ENCODE measurements at places on chromosomes 2 and 18.

DNA sequence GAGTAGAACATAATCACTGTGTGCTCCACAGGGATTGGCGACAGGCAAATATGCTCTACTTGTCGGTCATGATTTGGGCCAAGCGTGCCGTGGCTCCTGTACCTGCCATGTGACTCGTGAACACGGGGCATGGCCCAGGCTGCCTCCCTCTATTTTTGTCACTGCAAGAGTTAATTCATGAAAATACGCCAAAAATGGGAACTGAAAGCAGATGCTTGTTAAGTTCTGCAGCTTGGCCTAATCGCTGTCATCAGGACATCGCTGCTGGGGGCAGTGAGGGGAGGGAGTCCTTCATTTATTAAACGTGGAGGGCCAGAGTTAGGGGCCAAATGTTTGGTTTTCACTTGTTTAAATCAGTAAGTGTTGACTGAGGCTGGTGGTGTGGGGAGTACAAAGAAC, 177.8 kb downstream of the BCL2 start:
- DNase-seq, result no peak

- DNase-seq, result no peak
Measured at GRCh38 chr2:97991081-97991856, 4.5 kb downstream of the TMEM131 start.

DNA sequence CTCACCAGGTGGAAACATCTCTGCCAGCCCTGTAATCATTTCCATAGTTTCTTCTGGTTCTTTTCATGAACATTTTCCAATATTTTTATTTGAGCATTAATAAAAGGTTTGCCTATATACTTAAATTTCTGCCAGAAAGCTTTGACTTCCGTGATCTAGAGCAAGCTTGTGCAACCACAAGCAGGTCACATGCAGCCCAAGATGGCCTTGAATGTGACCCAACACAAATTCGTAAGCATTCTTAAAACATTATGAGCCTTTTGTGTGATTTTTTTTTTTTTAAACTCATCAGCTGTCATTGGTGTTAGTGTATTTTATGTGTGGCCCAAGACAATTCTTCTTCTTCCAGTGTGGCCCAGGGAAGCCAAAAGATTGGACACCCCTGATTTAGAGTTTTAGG, 51.6 kb downstream of the NEDD4L start:
- no peak for DNase-seq

DNA sequence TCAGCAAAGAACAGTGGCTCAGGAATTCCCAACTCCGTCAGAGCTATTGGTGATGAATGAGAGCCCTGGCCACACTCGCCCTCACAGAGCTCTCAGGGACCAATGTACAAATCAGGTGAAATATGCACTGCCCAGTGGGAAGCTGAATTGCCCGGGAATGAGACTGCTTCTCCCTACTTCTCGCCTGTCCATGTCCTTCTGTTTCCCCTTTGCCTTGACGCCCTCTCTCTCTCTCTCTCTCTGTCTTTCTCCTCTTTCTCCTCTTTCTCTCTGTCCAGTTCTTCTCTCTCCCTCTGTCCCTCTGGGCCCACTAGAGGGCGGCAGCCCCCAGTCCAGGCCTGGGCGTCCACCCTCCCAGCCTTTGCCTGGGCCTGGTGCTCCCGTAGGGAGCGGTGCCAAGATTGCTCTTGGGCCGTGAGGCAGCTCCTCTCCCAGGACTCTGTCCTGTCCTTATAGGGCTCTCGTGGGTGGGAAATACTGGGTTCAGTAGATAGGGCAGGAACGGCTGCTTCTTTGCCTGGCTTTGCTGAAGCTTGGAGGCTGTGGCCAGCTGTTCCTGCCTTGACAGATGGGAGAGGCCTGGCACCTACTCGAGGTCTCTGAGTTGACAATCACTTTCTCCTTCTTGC, 28.4 kb upstream of the PUM2 start:
- DNase-seq, result peak; percentile 86

- no peak for DNase-seq
Measured at GRCh38 chr2:239459606-239460005, 58.8 kb upstream of the HDAC4 start.

- no peak for DNase-seq
Measured at GRCh38 chr2:219120082-219120481, 40.5 kb downstream of the NHEJ1 start.

GRCh38 chr2:208607694-208608093, 201.1 kb downstream of the PTH2R start:
- DNase-seq, result peak; percentile 71

Measured in NCI-H1694 treated with DMSO at 0.1 percent for 48 hours (cell line).